ENCODE measurements at places on chromosomes 2 and 18.

GRCh38 chr2:74544634-74545033 is 9.1 kb downstream of the LOXL3 start:
- DNase-seq: no peak

- no peak for DNase-seq
Observed at GRCh38 chr2:28457237-28457636, 38.6 kb upstream of the PLB1 start.

GRCh38 chr2:189580241-189580651 is 340 bp downstream of the SLC40A1 start:
- DNase-seq: no peak

DNA sequence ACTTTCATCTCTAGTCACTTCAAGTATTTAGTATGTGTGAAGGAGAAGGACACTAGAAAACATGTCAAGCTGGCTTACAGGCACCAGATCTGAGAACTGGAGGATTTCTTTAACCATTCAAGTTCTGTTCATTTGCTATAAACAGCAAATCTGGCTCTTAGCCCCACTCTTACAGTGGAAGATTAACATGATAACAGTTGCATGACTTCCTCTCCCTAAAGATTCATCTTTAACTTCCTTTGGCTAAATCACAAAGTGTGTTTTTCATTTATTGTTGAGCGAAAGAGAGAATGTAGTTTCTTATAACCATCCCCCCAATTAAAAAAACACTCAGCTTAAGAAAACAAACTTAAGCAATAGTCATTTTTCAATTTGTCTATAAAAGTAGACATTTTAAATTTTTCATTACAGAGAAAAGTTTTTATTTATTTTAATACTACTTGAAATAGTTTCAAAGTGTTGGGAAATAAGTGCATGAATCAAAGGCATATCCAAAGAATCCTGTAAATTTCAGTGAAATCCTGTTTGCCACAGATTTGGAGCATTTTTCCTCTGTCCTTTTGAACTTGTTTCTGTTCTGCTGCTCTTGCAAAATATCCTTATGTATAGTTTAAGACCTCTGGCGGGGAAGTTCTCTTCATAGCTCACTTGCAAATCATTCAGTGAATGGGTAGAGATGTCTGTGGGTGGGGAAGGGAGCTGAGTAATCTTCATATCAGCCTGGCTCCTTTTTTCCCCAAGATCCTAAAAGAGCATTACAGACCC is 241.0 kb upstream of the RBBP8 start:
- DNase-seq: no peak

GRCh38 chr2:199692489-199692888 is 158.5 kb downstream of the FTCDNL1 start:
- DNase-seq: no peak

DNA sequence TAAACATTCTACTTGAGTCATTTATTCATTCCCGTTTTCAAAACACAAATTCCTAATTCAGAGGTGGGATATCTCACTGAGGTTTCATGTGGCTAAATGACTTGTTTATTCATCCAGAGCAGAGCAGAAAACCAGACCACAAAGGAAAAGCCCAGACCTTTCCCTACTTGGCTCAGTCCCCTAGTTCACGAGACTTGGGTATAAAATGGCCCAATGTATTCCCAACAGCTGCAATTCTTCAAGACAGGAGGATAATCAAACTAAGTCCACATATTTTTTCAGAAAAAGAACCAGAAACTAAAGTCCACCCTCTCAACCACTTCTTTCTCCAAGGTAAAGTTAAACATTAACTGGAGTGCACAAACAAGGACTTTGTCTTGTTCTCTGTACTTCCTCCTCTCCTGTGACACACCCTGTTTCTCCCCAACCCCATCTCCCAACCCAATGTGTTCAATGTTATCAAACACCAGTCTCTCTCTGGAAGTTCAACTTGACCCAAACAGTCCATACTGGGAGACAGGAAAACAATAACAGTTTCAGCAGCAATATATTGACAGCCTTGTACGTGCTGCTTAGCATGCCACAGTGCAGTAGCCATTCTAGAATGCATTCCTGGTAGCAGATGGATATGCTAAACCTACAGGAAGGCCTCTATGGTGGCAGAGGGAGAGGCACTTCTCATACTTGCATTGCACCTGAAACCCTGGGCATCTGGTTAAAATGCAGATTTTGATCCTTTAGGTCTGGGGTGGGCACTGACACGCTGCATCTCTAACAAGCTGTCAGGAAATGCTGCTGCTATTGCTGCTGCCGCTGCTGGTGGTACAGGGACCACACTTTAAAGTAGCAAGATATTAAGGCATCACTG is 110.7 kb downstream of the INO80D start:
- DNase-seq: no peak

GRCh38 chr18:61203151-61203550 is 130.1 kb upstream of the CDH20 start:
- DNase-seq: no peak

- no peak for DNase-seq
Observed at GRCh38 chr18:54187372-54187771, 37.1 kb downstream of the MBD2 start.

GRCh38 chr2:218816561-218817011 is 15.0 kb downstream of the PRKAG3 start:
- no peak for DNase-seq

GRCh38 chr18:49162226-49162864 is 211.6 kb upstream of the SMAD7 start:
- DNase-seq: no peak

GRCh38 chr2:20175267-20175666 is 49.7 kb downstream of the SDC1 start:
- DNase-seq: no peak

- no peak for DNase-seq
Observed at GRCh38 chr2:216214768-216215167, 105.6 kb downstream of the XRCC5 start.

GRCh38 chr2:148824190-148824589 is 50.8 kb upstream of the KIF5C start:
- DNase-seq: no peak

- DNase-seq: no peak
Observed at GRCh38 chr2:210553373-210553772, 3.0 kb upstream of the CPS1 start.

GRCh38 chr18:22879293-22879692 is 53.8 kb upstream of the RBBP8 start:
- no peak for DNase-seq

DNA sequence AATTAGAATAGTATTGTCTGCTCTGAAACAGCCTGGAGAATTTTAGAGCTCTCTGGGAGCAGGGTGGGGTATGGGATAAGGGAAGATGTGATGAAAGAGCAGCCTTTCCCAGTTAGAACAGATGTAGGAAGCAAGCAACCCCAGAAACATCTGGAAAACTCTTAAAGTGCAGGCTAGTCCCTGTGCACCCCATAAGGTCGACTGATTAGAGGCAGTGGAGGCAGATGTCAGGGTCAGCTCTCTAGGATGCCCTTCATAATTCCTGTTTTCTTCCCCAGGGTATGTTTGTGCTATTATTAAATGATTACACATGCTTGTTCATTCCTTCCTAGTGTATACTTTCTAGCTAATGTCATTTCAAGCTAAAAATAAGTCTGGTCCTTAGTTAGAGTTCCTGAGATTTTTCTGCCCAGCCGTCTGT is 41.7 kb downstream of the PTPRM start:
- no peak for DNase-seq

DNA sequence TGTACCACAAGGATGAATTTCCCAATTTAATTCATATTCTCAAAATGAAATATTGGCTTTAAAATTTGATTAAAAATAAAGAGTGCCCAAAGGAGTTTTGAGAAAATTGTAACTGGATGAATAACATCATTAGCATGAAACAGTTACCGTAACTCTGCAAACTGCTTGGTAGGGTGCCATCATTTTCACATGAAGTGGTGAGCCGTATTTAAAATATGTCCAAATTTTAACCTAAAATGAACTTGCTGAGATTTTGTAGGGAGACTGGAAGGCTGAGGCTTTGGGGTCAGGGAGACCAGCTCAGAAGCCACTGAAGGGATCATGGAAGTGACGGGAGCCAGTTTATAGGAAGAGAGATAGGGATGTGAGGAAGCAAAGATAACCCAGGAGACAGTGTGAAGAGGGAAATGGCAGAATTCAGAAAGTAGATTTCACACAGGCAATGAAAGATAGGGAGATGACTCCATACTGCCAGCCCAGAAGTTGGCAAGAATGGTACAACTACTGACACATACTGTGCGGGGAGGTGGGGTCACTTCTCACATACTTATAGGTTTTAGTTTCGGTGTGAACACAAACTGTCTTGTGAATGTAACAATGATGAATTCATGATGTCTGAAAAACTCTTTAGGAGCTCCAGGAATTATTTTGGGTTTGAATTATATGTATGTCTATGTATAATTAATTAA is 53.8 kb downstream of the EFEMP1 start:
- no peak for DNase-seq

DNA sequence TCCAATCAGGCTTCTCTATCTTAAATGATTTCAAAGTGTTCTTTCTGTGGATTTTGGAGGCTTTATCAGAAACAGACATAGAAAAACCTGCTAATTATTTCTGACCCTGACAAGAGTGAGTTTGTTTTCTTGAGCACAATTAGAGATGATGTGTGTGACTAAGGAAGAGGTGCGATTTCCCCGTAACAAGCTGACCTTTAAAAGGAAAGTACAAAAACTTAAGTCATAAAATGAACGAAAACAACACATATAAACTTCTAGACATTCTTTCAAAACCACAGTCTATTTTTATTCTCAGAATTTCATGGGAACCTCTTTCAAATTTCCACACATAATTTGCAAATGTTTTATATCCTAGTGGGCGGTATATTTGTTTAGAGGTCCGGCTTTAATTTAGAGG is 604.8 kb downstream of the CPS1 start:
- DNase-seq: no peak

DNA sequence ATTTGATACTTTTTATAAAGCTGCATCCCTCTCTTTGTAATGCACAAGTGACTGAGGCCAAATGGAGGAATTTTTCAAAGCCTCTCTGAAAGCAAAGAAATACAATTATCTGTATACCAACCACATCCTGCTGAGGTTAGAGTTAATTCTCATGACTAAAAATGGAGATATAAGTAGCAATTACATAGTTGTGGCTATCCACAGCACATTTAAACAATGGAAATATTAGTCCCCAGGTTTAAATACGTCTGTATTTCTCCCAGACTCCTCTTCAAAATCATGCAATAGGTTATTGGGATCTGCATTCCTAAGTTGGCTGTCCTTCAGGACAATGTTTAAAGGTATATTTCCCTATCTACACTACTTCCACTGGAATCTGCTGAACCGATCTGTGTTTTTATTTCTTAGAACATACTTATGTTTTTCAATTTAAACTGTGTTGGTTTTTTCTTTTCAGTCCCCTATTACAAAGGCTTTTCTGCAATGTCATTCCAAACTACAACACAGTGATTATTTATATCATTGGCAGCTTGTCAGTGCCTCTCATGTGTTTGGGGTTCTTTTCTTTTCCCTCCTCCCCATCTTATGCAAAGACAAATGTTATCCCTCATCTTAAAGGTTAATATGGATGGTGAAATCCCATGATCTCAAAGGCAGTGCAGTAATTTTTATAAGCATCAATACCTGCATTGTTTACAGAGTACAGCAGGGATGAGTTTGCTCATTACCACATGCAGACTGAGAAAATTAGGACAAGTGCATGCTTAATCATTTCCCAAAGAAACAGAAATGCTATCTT is 134.8 kb upstream of the FSHR start:
- DNase-seq: no peak

DNA sequence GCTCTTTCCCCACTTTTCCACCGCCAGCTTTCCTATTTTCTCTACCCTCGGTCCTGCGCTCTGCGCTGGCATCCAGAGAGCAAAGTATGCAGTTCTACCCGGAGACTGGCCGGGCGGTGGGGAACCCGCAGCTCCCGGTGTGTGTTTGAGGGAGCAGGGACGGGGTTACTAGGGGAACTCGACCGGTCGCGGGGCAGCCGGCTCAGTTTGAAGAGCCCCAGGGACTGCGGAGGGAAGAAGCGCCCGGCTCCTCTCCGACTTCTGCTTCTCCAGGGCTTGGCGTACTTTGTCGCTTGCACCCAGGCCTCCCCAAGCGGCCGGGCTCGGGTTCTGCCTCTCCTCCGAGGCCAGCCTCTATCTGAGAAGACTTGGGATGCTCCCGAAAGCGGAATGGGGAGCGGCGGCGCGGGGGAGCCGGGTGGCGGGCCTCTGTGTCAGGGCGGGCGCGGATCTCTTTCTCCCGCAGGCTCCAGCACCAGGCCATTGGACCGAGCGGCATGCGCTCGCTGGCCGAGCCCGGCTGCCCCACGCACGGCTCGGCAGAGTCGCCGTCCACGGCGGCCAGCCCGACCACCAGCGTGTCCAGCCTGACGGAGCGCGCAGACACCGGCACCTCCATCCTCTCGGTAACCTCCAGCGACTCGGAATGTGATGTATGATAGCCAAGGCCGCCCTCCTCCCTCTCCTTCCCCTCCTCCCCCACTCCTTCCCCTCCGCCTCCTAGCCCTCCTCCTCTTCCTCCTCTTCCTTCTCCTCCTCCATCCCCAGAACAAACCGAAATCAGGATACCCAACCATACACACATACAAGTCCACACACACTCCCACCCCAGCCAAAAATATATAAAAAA is 2.8 kb downstream of the SIX3 start:
- no peak for DNase-seq

- DNase-seq: no peak
Observed at GRCh38 chr2:24253303-24253919, 78.6 kb downstream of the FAM228A start.

DNA sequence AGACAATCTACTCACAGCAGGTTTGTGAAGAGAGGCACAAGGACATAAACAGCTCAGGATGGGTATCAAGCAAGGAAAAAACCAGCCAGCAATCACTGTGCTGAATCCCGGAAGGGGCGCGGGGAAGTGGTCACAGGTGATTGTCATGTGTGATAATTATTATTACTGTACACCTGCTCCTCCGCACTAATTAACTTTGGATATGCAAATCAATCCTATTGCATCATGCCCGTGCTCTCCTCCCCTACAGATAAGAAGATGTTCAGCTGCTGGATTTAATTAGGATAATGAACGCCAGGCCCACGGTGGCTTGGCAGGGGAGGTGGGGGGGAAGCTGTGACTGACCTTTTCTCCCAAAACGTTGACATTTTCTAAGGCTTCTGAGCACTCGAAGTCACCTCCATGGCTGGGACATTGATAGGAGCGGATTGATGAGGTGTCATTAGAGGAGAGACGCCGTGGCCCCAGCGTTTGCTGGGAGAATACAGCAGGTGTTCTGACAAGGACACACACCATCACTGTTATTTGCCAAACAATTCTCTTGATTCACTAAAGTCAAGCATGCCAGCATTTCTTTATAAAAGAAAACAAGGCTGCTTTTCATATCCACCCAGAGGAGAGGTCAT is 160.3 kb upstream of the VRK2 start:
- DNase-seq: no peak

- DNase-seq: no peak
Observed at GRCh38 chr18:69491576-69491975, 90.9 kb downstream of the DOK6 start.
